ENCODE measurements at places on chromosomes 4 and X. TPM values are rescaled to one million over a fixed set of nuclear protein-coding genes. Genes with fewer than 3 reads are reported as not detected.

The SAGE1 gene
- 0.02 TPM for total RNA-seq

The DMRTC1B gene
- total RNA-seq = 0.09 TPM

The PFKFB1 gene
- not detected for total RNA-seq

The NR0B1 gene
- total RNA-seq = 30.5 TPM

The POU3F4 gene
- total RNA-seq = not detected

The DDIT4L gene
- 0.55 TPM for total RNA-seq

The NDP gene
- not detected for total RNA-seq

The CXorf51B gene
- not detected for total RNA-seq

The VCX3A gene
- total RNA-seq = not detected

The BMP3 gene
- total RNA-seq = not detected

The RTL9 gene
- total RNA-seq = 0.08 TPM

The CDS1 gene
- 0.82 TPM for total RNA-seq

The TSR2 gene
- total RNA-seq = 57.6 TPM

The PDGFC gene
- 1.8 TPM for total RNA-seq

The CCNQ gene
- total RNA-seq = 51.2 TPM
